Right atrium auricular region (tissue), 2 donors: ENCODE measurements at places on chromosomes 7 and 10. TPM values are rescaled to one million over a fixed set of nuclear protein-coding genes. Genes with fewer than 3 reads are reported as not detected.

- H3K4me1 ChIP-seq = peaks cover 9% of the 10 kb centered on the region
- H3K4me3 ChIP-seq = no peak overlapping the region
- no peak for DNase-seq
- H3K36me3 ChIP-seq = no peaks in the 10 kb centered on the region
- no peaks in the 10 kb centered on the region for H3K27me3 ChIP-seq
Observed at GRCh38 chr10:97784200-97784810, 12.5 kb upstream of the SFRP5 start.

Gene MMD2
- total RNA-seq = not detected

DNA sequence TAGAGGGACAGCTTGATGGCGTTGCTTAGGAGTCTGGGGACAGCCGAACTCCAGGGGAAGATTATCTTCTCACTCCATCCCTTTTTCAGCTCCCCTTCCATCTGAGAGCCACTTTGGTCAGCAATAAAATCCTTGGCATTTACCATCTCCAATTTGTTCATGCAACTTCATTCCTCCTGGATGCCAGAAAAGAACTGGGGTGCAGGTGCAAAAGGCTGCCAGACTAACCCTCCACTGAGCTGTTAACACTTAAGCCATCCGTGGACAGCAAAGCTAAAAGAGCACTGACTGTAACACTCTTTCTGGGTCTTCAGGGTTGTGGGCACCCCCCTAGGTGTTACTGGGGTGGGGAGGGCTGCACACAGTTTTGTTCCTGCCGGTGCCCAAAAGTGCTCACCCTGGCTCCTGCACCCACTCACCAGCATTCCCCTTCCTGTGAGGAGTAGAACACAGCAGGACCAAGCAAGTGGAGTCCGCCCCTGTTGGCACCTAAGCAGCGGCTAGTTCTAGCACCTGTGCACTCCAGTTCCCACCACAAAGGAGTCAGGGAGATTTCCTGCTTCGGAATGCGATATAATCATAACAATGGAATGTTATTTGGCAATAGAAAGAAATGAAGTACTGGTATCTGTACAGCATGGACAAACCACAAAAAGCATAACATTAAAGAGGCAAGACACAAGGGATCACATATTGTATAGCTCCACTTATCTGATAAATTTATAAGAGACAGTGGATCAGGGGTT lies 95.1 kb downstream of the NPY start:
- H3K36me3 ChIP-seq = no peaks in the 10 kb centered on the region
- H3K4me1 ChIP-seq = no peaks in the 10 kb centered on the region
- no peak for DNase-seq
- H3K27ac ChIP-seq = no peak overlapping the region
- no peaks in the 10 kb centered on the region for H3K27me3 ChIP-seq

Gene CADPS2
- total RNA-seq = 11.8 TPM

GRCh38 chr7:77687747-77688144 lies 8.5 kb upstream of the RSBN1L start:
- no peak overlapping the region for H3K27ac ChIP-seq
- no peaks in the 10 kb centered on the region for H3K27me3 ChIP-seq
- DNase-seq = no peak
- no peak overlapping the region for H3K4me3 ChIP-seq
- H3K36me3 ChIP-seq = peaks cover 6% of the 10 kb centered on the region

DNA sequence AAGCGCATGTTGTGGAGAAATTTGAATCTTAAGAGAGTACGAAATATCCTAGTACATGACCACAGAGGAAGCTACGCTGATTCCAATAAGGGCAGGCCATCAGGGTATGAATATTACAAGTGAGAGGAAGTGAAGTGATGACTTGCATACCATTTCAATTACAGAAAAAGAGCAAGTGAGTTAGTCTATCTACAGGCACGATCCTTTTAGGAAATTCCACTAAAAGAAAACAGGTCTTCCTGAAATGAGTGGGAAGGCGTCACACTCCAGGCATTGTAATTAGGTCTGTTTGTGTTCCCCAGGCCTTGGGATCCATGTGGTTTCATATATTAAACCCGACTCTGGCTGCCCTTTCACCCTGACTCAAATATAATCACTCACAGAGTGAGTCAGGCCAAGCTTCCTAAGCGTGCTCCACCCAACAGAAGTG lies 152.5 kb downstream of the SEMA3A start:
- no peak for DNase-seq
- H3K27me3 ChIP-seq = no peaks in the 10 kb centered on the region
- H3K4me1 ChIP-seq = no peaks in the 10 kb centered on the region
- no peaks in the 10 kb centered on the region for H3K36me3 ChIP-seq
- no peak overlapping the region for H3K27ac ChIP-seq
- H3K4me3 ChIP-seq = no peak overlapping the region

GRCh38 chr10:65470986-65471385 lies 1454.8 kb upstream of the LRRTM3 start:
- H3K4me3 ChIP-seq = no peak overlapping the region
- no peaks in the 10 kb centered on the region for H3K36me3 ChIP-seq
- H3K4me1 ChIP-seq = no peaks in the 10 kb centered on the region
- H3K27ac ChIP-seq = no peak overlapping the region

Gene POLR2J3
- 6.2 TPM for total RNA-seq
